ENCODE measurements at places on chromosomes 13 and 19.

GRCh38 chr13:76754414-76754813 is 131.8 kb downstream of the KCTD12 start:
- DNase-seq: no peak

GRCh38 chr19:51194527-51195315 is 30.2 kb upstream of the CD33 start:
- no peak for DNase-seq

DNA sequence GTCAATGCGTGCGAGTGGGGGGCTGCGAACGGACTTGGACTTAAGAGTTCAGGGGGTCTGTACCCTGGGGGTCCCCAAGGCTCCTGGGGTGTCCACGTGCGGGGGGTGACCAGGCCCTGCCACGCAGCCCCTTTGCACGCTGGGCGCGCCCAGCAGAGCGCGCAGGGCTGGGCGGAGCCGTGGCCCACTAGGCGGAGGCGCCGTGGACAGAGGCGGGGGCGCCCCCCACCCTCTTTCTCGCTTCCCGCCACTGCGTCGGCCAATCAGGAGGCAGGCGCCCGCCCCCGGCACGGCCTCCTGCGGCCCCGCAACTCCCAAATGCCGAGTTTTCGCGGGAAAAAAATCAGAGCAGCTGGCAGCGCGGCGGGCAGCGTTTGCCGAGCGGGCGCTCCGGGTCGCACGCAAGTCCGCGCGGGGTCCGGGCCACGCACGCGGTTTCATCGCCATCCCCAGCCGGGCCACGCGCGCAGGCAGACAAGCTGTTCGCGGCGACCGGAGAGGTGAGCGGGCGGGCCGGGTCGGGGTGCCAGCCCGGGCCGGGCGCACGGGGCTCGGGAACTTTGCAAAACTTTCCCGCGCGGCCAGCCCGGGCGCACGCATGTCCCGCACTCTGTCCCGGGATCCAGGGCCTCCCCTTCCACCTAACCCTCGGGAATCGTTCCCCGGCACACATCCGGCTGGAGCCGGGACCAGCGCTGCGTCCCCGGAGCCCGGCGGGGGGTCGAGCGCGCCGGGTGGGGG is at the start of gene UHRF1:
Gene UHRF1 (plus strand): TSS at position 346 of the 741 bp plus-strand sequence. CDS start 1,385 bp downstream, outside the sequence.
- DNase-seq: peak; percentile 59

- DNase-seq: peak; percentile 23
Observed at GRCh38 chr19:12946092-12946721, 545 bp downstream of the RAD23A start.

GRCh38 chr19:35142606-35143230 is 337 bp upstream of the FXYD7 start:
- DNase-seq: peak; percentile 59

- DNase-seq: no peak
Observed at GRCh38 chr13:33322543-33322809, 36.9 kb upstream of the STARD13 start.

- DNase-seq: peak; percentile 10
Observed at GRCh38 chr19:48975947-48976847, 11.1 kb downstream of the FTL start.

- DNase-seq: peak; percentile 4
Observed at GRCh38 chr19:34017024-34017423, 155.3 kb upstream of the LSM14A start.

GRCh38 chr19:49157445-49158224 is at the start of gene TRPM4:
Gene TRPM4 (plus strand): TSS chr19:49157792. CDS start chr19:49157867, 75 bp downstream.
- DNase-seq: peak; percentile 77

GRCh38 chr13:50153401-50153800 is 138.2 kb downstream of the KCNRG start:
- DNase-seq: no peak

DNA sequence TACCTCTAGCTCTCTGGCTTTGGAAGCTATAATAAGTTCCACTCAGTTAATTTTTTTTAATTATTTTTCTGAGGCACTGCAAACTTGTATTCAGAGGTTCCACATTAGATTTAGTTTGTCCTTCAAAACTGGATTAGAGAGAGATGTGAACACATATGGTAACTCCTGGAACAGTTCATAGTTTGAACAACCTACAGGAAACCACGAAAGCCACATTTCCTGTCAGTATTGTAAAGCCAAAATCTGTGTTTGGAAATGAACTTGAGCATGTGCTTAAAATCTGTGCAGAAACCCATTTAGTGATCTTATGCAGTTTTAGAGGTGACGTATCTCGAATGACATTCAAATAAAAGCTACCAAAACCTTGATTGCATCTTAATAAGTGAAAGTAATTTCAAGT is 1952.0 kb downstream of the OLFM4 start:
- no peak for DNase-seq

DNA sequence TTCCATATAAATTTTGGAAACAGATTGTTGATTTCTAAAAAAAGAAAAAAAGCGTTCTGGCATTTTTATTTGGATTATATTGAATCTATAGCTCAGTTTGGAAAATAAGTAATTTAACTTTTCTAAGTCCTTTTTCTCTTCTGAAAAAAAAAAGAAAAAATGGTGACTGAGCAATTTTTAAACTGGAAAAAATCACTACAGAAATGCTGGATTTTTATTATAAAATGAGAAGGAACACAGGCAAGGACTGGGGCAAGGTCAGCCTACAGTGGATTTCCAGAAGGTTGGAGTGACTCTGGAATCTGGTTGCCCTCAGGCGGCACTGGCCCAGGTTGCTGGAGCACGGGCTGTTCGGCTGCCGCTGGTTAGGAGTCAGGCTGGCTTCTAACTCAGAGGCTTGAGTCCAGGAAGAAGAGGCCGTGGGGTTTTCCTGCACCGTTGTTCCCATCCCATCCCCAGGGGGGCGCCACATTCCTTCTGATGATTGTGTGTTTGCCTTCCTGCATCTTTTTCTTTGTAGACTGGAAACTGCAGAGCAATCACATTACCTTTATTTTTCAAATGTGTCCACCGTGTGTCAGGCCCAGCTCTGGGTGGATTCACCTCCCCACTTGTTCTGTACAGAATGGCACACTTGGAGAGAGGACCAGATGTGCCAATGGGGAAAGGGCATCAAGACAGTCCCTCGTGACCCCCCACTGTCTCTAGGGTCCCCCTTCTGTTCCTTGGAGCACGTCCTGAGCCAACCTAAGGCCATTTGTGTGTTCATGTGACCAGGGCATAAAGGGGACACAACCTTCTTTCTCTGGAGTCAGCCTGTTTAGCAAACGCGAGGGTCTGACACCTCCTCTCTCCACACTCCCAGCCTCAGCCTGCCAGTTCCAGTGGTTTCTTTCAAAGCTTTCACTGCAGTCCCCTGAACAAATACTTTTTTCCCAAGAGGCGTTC is 44.5 kb upstream of the GTF3A start:
- peak; percentile 26 for DNase-seq

GRCh38 chr13:97353927-97354675 is 79.9 kb upstream of the RAP2A start:
- no peak for DNase-seq

- peak; percentile 84 for DNase-seq
Observed at GRCh38 chr19:43777163-43777695, 3.5 kb downstream of the KCNN4 start.

DNA sequence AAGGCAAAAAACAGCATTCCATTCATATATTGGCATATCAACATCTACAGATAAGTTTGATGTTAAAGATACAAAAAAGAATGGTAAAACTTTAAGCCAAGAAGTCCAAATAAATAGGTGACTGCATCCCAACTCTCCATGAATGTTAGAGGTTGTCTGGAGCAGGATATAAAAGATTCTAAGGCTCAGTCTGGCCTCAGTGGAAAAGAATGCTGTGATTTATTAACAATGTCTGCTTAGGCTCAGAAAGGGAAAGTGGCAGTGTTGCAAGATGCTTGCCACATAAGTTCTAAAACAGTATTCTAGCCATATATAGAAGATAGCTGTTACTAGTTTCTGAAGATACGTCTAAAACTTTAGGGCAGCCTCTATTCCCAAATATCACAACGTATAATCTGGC is 179.8 kb upstream of the NBEA start:
- DNase-seq: no peak

DNA sequence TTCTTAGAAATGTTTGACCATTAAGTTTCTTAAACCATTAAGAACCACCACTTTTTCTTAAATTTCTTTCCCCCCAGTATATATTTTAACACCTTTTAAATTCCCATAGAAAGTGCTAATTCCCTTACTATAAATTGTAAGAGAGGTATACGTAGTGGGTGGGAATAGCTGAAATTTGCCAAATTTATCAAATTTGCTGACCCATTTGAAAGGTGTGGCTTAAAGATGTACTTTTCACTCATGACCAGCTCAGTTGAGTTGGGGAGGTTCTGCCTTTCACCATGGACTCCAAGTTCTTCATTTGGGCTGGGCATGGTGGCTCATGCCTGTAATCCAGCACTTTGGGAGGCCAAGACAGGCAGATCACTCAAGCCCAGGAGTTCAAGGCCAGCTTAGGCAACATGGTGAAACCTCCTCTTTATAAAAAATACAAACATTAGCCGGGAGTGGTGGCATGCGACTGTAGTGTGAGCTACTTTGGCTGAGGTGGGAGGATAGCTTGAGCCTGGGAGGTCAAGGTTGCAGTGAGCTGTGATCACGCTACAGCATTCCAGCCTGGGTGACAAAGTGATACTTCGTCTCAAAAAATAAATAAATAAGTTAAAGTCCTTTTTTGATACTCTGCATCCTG is 133.2 kb downstream of the MRPL57 start:
- DNase-seq: no peak

GRCh38 chr13:26558074-26558805 is 757 bp downstream of the WASF3 start:
- peak; percentile 6 for DNase-seq

DNA sequence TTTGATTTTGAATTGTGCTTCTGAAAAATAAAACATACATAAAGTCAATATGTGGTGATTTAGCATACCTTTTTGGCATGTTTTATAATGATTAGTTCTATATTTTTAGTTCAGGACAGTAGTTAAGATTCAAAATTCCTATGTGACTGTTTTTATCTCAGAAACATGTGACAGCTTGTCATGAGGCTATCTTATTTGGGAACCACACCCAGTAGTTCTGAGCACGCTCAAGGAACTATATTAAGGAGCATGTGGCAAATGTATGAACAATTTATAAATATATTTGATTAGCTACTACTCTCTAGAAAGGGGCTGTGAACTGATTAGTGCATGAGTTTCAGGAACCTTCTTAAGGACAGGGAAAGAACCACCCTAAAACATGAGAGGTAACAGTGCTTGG is 38.8 kb downstream of the FGF9 start:
- DNase-seq: no peak

DNA sequence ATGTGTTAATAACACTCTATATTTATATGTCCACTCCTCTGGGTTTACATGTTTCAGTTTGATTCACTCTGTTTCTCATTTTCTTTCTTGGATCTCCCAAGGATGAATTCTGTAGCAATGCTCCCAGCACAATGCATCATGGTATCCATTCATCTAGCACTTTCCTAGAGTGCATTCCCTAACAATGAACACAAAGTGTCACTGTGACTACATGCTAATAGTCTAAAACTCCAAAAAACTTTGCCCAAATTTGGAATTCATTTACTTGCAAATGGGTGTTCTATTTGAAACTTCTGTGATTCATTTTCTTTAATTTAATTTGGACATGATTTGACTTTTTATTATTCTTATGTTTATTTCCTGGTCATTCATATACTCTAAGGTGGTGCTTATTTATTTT is 286.3 kb downstream of the POU4F1 start:
- peak; percentile 21 for DNase-seq

DNA sequence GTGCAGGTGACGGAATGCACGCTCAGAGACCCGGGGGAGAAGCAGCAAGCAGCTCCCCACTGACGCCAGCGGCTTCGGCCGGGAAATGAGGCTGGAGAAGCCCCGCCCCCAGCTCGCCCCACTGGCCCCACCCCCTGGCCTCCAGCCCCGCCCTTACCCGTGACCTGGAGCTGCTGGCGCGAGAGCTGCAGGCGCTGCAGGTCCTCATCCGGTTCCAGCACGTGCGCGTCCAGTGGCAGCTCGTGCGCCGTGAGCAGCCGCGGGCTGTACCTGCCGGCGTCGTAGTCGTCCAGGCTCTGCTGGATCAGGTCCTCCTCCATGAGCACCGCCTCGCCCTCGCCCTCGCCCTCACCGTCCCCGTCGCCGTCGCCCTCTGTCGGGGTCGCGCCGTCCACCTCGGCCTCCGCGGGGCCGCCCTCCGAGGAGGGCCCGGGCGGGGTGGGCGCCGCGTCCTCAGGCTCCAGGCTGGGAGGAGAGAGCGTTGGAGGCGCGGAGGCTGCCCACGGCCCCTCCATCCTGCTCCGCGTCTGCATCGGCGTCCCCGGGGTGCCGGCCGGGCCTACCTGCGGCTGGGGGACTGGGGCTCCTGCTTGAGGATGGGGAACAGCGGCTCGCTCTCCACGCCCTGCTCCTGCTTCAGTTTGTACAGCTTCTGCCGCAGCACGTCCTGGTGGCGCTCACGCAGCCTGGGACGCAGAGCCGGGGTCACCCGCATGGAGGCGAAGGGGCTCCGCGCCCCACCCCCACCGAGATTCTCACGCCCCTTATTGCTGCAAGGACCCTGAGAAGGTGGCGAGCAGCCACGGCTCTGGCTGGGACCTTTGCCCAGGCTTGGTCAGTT is 6.4 kb upstream of the TBXA2R start:
- DNase-seq: no peak

- DNase-seq: no peak
Observed at GRCh38 chr13:80037505-80037888, 303.4 kb downstream of the SPRY2 start.

GRCh38 chr13:111530137-111530870 is 209.9 kb downstream of the TEX29 start:
- DNase-seq: no peak

- no peak for DNase-seq
Observed at GRCh38 chr13:112748947-112749735, 59.3 kb downstream of the ATP11A start.

GRCh38 chr13:114122591-114123211 is 9.7 kb downstream of the RASA3 start:
- DNase-seq: no peak

DNA sequence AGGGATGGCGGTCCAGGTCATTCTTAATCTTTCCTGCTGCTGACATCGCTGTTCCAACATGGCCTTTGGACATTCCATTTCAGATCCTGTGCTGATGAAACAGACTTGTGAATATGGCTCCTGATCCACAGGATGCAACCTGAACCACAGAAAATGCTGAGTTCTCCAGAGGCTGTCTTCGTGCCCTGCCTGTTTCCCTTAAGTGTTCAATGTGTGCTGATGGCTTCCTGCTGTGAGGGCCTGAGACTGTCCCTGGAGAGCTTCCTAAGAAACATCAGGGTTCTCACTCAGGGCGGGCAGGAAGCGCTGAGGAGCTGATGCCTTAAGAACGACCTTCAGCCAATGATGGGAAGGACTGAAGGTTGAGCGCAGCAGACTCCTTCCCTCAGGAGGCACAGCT is 909.4 kb downstream of the UQCRFS1 start:
- no peak for DNase-seq

DNA sequence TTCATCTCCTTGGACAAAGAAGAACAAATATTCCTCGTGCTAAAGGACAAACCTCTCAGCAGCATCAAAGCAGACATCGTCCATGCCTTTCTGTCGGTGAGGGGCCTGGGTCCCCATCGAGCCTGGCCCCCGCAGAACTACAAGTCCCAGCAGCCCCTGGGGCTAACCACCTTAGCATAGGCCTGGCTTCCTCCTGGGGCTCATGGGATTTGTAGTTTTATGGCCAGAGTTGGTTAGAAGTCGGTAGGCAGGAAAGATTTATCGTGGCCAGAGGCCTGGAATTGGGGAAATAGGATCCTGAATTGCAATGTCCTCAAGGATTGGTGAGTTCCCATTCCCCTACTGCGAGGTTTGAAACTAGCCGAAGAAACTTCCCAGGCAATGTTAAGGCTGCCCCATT is 19.6 kb downstream of the TMEM150B start:
- peak; percentile 17 for DNase-seq
